ENCODE measurements at places on chromosomes 2 and 18. TPM values are rescaled to one million over a fixed set of nuclear protein-coding genes. Genes with fewer than 3 reads are reported as not detected.

RAPH1 gene
- total RNA-seq: 57.2 TPM

SCN1A gene
- 0.72 TPM for total RNA-seq

MYO1B gene
- total RNA-seq: 246 TPM

IL18R1 gene
- total RNA-seq: 4.7 TPM

ATP6V1C2 gene
- total RNA-seq: under 0.01 TPM

PRKRA gene
- 64.5 TPM for total RNA-seq

SCN9A gene
- 1.8 TPM for total RNA-seq

CYP27C1 gene
- total RNA-seq: 2.4 TPM

EVX2 gene
- under 0.01 TPM for total RNA-seq

FABP1 gene
- total RNA-seq: under 0.01 TPM

TANC1 gene
- 34.7 TPM for total RNA-seq

EGR4 gene
- total RNA-seq: not detected

POTEC gene
- total RNA-seq: 0.36 TPM

NXPH2 gene
- not detected for total RNA-seq

CPLX4 gene
- total RNA-seq: not detected

SERPINB10 gene
- total RNA-seq: 0.29 TPM

GDF7 gene
- total RNA-seq: under 0.01 TPM

SLC38A11 gene
- not detected for total RNA-seq

MAP3K19 gene
- total RNA-seq: not detected

UGT1A8 gene
- not detected for total RNA-seq

ZNF385B gene
- total RNA-seq: 1.1 TPM

OTOS gene
- not detected for total RNA-seq

CASP10 gene
- total RNA-seq: 3.3 TPM

SMAD7 gene
- total RNA-seq: 76.0 TPM

ZRANB3 gene
- 10.9 TPM for total RNA-seq

APCDD1 gene
- total RNA-seq: 1.8 TPM

CRIM1 gene
- 321 TPM for total RNA-seq

PLEK gene
- total RNA-seq: 0.36 TPM

FAM124B gene
- total RNA-seq: not detected

IL1F10 gene
- total RNA-seq: not detected

STK39 gene
- 20.9 TPM for total RNA-seq

RPIA gene
- 6.8 TPM for total RNA-seq

RAX gene
- not detected for total RNA-seq

TSN gene
- 48.0 TPM for total RNA-seq

LANCL1 gene
- 35.8 TPM for total RNA-seq

TACR1 gene
- 0.29 TPM for total RNA-seq

PRR30 gene
- not detected for total RNA-seq

SLC9A4 gene
- not detected for total RNA-seq

TMEM169 gene
- 0.88 TPM for total RNA-seq

STPG4 gene
- 0.72 TPM for total RNA-seq

POTEJ gene
- not detected for total RNA-seq

HRH4 gene
- under 0.01 TPM for total RNA-seq

SPP2 gene
- not detected for total RNA-seq

GYPC gene
- 101 TPM for total RNA-seq

ANTXR1 gene
- total RNA-seq: 123 TPM

ACMSD gene
- not detected for total RNA-seq

REG3A gene
- total RNA-seq: not detected

KATNAL2 gene
- total RNA-seq: 5.0 TPM

SAG gene
- total RNA-seq: not detected

Data from osteoblast (primary cell).